ENCODE measurements at places on chromosomes 3 and 15.
A peak's percentile ranks its signal among the peaks of the same experiment; 100 is the strongest.

GRCh38 chr3:146692254-146692653 is 87.1 kb upstream of the PLSCR5 start:
- no peak for DNase-seq

- DNase-seq, result no peak
Measured at GRCh38 chr3:18223974-18224373, 201.2 kb downstream of the SATB1 start.

DNA sequence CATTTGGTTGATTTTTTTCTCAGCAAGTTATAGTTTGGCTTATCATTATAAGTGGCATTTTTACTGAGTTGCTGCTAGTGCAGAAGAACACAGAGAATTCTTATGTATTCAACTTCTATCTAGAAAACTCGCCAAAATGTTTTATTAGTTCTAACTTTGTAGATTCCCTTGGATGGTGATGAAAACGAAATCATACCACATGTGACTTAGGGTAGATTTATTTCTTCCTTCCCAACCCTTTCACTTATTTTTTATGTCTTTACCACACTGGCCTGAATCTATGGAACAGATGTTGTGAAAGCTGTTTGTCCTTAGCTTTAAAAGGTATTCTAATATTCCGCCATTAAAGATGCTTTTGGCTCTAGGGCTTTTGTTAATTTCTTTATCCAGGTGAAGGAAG is 503.3 kb upstream of the CFAP20DC start:
- peak; percentile 48 for DNase-seq

GRCh38 chr3:9649791-9650521 is 651 bp downstream of the MTMR14 start:
- no peak for DNase-seq

DNA sequence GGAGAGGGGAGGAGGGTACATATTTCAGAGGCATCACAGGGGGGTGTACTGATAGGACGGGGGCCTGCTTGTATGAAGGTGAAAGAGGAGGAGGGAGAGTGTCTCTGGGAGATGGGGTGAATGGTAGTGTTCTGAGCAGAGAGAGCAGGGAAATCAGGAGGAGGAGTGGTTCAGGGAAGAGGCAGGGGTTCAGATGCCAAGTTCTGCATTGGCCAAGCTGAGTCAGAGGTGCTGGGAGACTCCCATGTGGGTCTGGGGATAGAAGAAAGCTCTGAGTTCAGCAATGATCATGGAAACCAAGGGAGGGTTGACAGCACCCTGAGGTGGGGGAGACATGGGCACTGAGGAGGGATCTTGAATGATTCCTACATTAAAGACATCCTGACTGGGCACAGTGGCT is 3.0 kb downstream of the CYP8B1 start:
- DNase-seq, result no peak

DNA sequence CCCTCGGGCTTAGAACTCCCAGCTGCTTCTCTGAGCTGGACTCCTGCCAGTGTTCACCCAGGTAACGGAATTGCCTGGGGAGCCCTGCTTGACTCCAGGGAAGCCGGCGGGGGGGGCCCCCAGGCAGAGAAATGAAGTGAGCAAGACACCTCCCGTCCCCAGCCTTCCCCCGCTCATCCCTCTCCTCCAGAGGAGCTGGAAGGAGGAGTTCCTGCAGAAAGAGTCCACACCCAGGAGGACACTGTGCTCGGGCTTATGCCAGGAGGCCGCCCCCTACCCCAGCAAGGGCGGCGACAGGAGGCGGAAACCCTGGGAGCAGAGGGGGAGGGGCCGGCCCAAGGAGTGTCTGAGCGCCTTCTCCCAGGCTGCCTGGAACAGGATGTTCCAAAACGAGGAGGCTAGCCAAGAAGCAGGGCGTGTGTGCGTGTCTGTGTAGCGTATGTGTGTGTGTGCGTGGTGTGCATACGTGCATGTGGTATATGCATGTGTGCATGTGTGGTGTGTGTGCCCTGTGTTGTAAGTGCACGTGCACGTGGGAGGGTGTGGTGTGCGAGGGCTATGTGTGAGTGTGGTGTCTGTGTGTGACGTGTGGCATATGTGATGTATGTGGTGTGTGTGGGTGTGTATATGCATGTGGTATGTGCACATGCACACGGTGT is 511.3 kb downstream of the SHQ1 start:
- DNase-seq, result peak; percentile 82
